ENCODE measurements at places on chromosomes 7 and 10.
A peak's percentile ranks its signal among the peaks of the same experiment; 100 is the strongest.

GRCh38 chr7:80883154-80884025, 35.5 kb downstream of the SEMA3C start:
- DNase-seq = no peak

- DNase-seq = no peak
Measured at GRCh38 chr10:75493464-75493863, 62.0 kb downstream of the LRMDA start.

GRCh38 chr7:116955801-116956476, 2.6 kb downstream of the ST7 start:
- DNase-seq = no peak

DNA sequence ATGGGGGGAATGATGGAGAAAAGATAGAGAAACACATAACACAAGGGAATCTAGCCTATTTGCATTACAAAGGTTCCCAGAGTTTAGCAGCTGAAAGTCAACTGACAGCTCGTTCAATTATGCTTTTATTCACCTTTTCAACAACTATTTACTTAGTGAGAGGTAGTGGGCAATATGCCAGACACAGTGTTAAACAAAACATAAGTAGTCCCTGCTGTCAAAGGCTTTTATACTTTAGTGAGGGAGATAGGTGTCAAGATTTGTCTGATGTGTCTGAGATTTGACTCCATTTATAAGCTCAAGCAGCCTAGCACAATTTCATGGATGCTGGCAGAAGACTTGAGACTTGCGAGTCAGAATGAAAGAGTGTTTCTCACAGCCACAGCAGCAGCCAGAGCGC, 549.0 kb upstream of the VSTM2A start:
- no peak for DNase-seq

GRCh38 chr10:64159910-64160872, 639.0 kb downstream of the REEP3 start:
- no peak for DNase-seq

DNA sequence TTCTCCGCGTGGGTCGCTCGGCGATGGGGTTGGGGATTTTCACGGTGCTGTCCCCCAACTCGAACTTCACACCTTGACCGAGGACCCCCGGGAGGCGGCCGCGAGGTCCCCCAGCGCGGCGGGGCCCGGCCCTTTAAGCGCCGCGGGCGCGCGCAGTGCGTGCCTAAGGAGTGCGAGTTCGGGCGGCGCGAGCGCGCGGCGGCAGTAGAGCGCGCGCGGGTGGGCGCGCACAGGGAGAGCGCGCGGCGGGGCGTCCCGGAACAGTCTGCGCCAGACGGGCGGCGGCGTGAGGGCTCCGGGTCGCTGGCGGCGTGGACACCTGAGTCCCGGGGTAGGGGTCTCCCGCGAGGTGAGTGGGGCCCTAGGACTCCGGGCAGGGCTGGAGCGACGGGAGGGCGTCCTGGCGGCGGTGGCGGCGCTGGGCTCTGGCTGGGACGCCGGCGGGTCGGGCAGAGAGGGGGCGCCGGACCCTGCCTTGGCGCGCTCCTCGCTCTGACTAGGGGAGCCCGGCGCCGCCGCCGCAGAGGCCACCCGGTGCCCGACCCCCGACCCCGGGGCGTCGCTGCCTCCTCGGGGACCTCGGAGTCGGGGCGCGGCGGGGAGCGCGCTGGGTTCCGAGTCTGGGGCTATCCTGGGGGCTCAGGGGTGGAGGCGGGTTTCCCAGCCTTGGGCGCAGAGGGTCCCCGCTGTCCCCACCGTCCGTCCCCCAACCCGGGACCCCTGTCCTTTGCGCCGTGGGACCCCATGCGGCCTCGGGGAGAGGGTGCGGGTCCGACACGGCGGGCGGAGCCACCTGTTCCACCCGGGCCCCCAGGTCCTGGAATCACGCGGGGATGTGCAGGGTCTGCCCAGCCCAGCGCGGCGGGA, at the start of gene PROSER2:
Gene PROSER2 (plus strand): TSS at position 235 of the 867 bp plus-strand sequence. CDS start 28,722 bp downstream, outside the sequence.
- DNase-seq = no peak

DNA sequence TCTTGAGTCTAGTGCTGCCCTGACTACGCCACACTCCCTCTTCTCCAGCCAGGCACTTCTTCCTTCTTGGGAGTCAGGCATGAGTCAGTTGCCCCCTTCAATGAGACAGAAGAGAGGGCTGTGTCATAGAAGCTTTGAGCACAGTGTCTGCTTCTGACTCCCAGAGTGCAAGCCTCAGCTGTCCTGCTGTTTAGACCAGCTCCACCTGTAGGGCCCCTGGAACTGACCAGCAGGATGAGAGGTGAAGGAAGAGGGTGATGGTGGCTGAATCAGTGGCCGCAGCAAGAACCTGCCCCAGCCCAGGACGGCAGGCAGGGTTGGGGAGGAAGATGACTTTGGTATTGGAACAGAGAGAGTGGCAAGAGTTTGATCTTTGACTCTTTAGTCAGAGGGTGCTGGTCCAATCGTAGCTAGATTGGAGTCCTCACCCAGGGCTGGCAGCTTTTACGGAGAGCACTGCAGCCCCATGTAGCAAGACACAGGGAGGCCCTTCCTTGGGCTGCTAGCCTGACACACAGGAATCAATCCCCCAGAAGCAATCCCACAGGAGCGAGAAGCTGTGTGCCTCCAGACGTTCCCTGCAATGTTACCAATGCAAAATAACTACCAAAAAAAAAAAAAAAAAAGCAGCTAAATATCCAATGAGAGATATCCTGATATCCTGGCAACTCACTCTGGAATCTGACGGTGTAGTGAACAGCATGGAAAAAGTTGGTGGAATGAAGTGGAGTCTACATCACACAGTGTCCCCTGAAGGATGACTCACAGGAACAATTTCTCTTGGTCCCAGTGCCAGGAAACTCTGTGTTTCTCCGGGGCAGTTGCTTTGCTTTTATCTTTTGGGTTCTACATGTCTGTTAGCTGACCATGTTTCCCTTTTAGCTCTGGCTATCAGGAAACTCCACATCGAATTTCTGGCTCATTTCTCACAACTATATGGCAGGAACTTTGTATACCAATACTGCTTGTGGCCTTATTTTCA, 6.9 kb downstream of the C10orf62 start:
- DNase-seq = no peak

DNA sequence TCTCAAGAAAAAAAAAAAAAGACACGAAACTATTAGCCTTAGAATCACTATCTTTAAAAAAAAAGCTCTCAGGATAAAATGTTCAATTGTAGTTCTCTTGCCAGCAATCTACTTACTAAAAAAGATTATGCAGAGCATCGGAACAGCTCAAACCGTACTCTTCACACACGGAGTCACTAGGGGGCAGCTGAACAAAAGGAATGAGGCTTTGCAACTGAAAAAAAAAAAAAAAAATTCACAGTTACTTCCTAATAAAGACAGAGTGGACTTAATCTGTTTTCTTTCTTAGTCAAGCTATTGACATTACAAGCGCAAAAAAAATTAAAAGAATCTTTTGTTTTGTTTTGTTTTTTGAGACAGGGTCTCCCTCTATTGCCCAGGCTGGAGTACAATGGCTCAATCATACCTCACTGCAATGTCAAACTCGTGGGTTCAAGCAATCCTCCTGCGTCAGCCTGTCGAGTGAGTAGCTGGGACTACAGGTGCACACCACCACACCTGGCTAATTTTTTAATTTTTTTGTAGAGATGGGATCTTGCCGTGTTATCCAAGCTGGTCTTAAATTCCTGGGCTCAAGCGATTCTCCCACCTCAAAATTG, 11.5 kb downstream of the PMS2 start:
- DNase-seq = no peak

- DNase-seq = no peak
Measured at GRCh38 chr10:122426829-122427228, 27.6 kb upstream of the ARMS2 start.

- no peak for DNase-seq
Measured at GRCh38 chr10:130739757-130740145, 571.8 kb downstream of the TCERG1L start.

DNA sequence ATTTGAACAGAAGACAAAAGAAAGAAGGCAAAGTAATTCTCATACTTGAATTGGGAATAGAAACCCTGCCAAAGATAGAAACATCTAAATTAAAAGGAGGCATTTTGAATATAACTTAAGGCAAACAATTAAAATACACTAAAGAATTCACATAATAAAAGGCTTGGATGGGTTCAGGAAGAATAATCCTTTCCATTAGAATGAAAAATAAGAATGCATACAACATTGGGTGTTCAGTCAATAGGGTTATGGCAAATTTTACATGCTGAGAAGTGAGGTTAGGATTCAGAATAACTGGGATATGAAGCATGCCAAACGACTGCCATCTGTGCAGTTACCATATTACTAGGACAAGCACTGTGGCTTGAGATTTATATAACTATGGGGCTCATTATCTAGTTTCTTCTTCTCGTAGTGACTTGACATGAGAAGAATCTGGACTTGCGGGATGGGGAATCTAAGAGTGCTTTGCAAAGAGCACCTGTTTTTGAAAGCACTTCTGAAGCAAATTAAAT, 326.5 kb downstream of the THSD7A start:
- DNase-seq = no peak

- DNase-seq = no peak
Measured at GRCh38 chr7:76395965-76396726, 13.4 kb downstream of the SSC4D start.

DNA sequence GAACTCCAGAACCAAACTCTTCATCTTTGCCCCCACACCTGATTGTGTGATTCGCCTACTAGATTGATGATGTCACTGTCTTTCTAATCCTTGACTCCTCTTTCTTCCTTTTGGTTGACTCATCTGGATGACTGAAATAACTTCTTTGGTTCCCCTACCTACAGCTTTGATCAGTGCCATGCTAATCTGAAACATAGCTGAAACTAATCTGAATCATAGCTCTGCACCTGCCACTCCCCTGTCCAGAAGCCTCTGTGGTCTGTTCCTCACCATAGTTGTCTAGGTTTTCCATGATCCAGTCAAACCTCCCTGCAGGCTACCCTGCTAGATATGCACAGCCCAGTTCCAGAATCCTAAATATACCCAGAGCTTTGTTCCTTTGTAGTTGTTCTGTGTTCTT, 51.9 kb downstream of the ZNF365 start:
- peak; percentile 1 for DNase-seq

- DNase-seq = no peak
Measured at GRCh38 chr10:51367127-51367526, 292.8 kb downstream of the PRKG1 start.

DNA sequence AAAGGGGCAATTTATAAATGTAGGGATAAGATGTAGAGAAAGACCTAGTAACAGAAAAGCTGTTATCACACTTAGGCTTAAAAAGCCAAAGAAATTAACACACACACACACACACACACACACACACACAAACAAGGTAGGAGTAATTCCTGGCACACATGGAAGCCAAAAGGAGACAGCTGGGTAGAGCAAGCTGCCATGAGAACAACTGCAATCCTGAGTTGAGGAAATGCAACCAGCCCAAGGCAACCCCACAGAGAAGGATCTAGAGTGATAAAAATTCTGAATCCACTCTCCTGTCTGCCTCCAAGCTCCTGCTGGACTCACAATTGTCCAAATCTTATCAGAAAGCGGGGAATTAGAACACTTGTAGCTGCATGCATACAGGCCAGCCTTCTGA, 229.1 kb upstream of the DGKB start:
- no peak for DNase-seq

GRCh38 chr7:26724795-26725194, 139.6 kb downstream of the SKAP2 start:
- no peak for DNase-seq

DNA sequence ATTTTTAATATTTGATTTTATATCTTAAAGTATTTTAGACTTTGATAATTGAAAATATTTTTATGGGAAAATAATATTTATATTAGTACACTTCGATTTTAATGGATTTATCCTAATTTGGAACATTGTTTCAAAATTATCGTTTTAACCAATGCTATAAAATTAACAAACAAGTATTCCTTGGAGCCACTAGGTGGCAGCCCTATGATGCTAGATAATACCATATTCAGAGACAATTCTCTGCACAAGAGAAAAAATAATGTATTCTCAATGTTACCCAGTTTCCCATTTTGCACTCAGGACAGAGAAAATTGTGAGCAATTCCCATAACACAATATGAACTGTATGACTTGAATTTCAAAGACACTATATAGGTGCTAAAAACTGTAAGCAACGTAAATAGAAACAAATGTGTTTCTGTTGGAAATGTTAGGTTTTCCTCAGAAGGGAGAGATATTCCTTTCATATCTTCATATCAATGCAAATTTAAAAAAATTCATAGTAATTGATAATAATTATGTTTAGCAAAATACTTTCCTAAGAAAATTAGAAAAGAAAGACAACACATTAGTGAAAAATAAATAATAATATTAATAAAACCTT, 237.8 kb downstream of the SEMA3E start:
- DNase-seq = no peak

DNA sequence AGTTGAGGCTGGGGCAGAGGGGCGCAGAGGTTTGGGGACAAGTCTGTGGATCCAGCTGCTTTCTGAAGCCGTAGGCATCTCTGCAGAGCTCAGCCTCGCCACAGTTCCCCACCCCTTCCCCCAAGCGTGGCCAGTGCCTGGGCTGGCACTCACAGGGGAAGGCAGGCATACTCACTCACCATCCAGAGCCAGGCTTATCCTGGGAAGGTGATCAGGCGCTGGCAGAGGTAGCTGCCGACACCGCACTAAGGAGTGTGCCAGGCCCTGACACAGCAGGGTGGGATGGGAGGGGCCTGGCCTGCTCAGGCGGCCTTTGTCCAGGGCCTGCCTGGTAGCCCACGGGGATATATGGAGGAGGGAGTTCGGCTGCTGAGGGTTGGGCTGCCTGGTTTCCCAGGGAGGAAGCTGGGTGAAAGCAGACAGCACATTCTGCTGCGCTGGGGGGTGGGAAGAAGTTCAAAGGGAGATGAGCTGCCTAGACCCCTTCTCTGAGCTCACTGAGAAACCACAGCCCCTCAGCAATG, 15.9 kb downstream of the VSIR start:
- DNase-seq = no peak

- DNase-seq = no peak
Measured at GRCh38 chr10:128429835-128430513, 303.8 kb upstream of the MKI67 start.

- DNase-seq = no peak
Measured at GRCh38 chr7:127847641-127848040, 183.6 kb downstream of the LRRC4 start.

- no peak for DNase-seq
Measured at GRCh38 chr7:88523645-88524044, 217.0 kb upstream of the STEAP4 start.

DNA sequence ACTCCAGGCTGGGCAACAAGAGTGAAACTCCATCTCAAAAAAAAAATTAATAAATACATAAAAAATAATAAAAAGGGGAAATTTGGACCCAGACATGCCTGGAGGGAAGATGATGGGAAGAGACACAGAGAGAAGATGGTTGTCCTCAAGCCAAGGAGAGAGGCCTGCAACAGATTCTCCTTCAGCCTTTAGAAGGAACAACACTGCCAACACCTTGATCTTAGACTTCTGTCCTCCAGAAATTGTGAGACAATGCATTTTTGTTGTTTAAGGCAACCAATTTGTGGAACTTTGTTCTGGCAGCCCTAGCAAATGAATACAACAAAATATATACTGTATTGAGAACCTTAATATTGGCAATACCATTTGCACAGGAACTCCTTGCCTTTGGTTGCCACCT, 180.3 kb upstream of the TNS3 start:
- DNase-seq = no peak

GRCh38 chr10:43649185-43649523, 473 bp upstream of the ZNF32 start:
- no peak for DNase-seq
